ENCODE measurements at places on chromosomes 5 and 9.

- DNase-seq, result no peak
These were observed 498.8 kb downstream of the KIF4B start for GRCh38 chr5:155512329-155512728.

GRCh38 chr5:89628876-89629635 is 746.1 kb upstream of the MEF2C start:
- DNase-seq, result no peak

DNA sequence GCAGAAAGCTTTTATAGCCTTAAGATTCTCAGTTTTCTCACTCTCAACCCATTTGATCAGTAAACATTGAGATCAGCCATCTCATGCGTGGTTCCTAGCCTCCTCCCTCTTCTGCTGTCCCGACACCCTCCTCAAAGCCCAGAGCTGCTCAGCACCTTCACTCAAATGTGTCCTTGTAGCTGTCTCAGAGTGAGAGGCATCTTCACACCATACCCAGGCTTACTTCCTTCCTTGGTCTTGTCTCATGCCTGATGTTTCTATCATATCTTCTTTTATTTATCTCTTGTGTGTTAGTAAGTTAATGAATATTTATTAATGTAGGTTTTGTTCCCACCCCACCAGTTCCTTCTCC is 72.4 kb upstream of the SNX2 start:
- DNase-seq, result no peak

- DNase-seq, result no peak
These were observed 41.9 kb downstream of the GLRX start for GRCh38 chr5:95780597-95780996.

- no peak for DNase-seq
These were observed 241.6 kb downstream of the SYK start for GRCh38 chr9:91043056-91043810.

- no peak for DNase-seq
These were observed 348.2 kb downstream of the ZSWIM6 start for GRCh38 chr5:61680247-61680646.

GRCh38 chr5:62650197-62650596 is 71.6 kb downstream of the LRRC70 start:
- DNase-seq, result no peak

DNA sequence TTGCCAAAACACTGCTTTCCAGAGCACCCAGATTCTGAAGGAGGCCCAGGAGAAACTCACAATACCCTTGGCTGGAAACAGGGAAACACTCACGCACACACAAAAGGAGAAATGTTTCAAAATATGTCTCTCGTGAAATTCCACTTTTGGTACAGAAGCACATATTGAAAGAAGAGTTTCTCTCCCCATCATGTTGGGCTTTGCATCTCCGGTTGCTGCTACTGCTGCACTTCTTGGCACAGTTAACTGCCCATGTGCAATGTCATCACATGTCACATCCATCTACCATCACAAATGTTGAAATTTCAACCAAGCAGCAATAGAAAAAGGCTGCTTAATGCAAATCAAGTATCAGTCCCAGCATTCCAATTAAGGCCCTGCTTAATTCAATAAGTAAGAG is 72.1 kb downstream of the ABCA1 start:
- no peak for DNase-seq

- DNase-seq, result no peak
These were observed 1.6 kb upstream of the CFAP90 start for GRCh38 chr5:7852542-7852941.

DNA sequence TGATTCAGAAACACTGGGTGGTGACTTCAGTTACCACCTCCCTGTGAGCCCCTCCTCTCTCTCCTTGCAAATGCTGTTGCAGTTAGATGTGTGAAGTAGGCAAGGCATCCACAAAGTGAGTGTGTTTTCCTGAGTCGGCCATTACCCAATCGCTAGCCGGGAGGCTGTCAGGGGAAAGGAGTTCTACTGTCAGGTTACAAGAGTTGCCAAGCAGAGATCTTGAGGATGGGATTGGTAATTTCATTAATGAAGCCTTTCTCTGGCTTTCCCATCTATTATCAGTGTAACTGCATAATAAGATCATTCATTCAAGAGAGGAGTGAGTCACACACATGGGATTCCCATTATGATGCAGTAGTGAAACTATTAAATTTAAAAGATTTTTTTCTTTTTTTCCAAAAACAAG is 106.9 kb downstream of the GLDC start:
- no peak for DNase-seq

DNA sequence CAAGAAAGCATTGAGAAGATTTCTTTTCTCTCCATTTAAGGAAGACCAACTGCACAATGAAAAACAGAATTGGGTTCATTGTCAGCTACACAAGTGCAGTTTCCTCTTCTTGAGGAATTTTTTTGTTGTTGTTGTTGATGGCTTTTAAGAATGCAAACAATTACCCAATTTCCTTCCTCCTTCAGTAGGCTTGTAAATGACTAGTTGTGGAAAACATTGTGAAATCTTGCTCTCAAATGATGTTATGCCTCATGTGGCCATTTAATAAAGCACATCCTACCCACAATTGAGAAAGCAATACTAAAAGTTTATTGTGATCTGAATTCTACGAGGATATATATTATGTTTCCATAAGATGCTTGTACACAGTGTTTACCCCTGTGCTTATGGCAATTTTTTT is 171.6 kb downstream of the FAM174A start:
- no peak for DNase-seq

DNA sequence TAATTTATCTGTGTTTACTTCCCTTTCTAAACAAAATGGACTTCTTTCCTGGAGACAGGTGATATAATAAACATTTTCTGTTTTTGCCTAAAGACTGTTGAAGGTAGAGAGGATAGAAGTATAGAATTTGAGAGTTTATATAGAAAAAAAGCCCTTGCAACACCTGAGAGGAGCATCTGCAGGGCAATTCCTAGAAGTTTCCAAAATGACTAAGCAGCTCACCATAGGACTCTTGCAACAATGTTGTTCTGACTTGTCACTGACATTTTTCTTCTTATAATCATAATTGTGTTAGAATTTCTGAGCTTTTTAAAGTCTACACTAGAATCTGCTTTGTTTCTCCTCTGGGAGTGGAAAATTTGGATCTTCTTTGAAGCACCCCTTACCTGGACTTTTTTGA is 216.8 kb downstream of the TUSC1 start:
- DNase-seq, result no peak

DNA sequence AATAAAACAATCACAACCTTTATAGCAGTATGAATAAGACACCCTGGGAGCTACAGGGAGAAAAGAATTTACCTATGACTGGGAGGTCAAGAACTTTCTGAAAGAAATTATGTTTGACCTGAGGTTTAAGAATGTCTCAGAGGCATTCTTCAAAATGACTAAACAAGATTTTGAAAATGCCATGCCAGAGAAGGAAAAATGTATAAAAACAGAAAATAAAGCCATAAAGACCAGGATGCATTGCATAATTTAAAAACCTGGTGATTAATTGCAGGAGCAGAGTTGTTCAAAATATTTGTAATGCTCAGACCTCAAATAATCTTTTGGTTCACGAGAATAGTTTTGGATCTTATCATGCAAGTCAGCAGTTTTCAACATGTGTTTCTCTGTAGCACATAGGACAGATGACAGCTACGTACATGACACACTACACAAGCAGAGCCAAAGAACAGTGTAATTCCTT is 954.7 kb upstream of the ARRDC3 start:
- DNase-seq, result no peak

DNA sequence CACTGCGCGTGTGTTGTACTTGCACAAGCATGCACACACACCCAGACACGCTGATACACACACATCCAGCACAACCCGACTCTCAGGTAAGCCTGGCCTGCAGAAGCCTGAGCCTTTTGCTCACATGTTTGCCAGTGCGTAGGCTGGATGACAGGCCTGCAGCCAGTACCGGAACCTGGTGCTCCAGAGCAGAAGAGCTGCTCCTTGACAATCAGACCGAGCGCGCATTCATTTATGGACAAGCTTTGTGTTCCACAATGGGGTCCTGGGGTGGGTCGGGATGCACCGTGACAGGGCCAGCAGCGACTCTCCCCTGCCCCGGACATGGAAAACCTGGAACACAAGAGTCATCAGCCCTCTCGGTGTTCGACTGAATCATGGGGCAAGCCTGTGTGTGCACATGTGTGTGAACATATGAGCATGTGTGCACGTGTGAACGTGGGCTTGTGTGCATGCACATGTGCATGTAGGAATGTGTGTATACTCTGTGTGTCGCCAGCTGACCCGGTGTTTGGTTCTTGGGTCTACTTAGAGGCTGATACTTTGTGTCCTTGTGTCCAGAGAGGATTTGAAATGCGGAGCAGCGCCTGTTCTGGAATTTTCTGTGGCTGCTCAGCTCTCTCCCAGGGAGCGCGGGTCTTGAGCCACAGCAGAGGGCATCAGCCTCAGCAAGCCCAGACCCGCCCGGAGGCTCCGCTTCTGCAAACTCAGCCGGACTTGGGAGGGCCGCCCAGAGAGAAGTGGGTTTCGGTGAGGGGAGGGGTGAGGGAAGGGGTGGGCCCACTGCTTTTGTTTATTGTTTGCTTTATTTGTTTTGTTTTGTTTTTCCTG is 32.2 kb downstream of the IRX4 start:
- DNase-seq, result no peak

DNA sequence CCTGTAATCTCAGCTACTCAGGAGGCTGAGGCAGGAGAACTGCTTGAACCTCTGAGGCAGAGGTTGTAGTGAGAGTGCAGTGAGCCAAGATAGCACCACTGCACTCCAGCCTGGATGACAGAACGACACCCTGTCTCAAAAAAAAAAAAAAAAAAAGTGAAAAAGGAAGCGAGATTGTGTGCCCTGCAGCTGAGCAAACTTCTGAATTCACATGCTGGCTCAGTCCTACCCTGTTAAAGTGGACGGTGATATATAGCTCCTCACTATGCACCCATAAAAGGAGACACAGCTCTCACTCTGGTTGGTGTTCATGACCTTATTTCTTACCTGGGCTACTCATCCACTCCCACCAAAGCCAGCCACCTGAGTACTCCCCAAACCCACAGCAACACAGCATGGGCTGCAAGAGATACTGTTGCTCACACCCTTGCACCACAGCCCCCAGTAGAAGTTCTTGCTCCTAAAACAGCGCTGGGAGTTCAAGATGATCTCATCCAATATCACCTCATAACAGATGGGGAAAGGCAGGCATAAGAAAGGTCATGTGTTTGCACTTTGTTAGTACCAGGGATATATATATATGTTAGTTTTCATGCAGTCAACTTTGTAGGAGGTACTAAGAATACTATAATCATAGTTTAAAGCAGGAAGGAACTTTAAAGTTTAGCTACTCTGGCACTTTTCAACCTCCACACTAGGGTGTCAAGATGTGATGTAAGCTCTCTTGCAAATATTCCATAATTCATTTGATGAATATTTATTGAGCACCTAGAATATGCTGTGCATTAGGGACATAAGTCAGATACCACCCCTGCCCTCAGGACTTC is 4.0 kb downstream of the TTLL11 start:
- DNase-seq, result no peak

DNA sequence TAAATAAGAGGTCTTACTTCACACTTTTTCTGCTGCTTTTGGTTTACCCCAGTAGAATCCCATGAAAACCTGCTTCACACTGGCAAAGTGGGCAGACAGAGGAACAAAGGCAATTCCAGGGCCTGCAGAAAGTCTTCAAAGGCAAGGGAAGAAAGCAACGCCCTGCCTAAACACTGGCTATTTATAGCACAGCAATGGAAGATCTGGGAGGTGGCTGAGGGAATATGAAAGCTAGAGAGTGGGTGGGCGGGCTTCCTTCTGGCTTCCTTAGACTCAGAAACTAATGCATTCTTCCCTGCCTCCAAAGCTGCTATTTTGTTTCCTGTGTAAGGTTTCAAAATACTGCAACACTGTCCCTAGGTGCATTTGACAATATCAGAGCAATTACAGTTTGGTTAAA is 46.8 kb downstream of the ELAVL2 start:
- no peak for DNase-seq

DNA sequence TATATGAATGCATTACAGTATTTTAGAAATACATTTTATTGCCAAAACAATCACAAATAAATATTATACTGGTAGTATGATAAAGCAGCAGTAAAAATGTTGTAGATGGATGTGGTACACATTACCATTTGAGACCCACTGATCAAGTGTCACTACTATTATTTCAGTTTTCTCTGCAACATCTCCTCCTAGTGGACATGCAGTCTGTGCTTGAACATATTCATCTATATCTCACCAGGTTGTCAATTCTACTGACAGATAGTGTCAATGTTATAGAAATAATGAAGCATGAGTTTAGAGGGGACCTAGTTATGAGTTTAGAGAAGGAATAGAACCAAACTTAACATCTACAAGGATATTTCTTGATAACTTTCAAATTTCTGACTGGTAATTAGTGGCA is 39.2 kb upstream of the ELOVL7 start:
- no peak for DNase-seq

DNA sequence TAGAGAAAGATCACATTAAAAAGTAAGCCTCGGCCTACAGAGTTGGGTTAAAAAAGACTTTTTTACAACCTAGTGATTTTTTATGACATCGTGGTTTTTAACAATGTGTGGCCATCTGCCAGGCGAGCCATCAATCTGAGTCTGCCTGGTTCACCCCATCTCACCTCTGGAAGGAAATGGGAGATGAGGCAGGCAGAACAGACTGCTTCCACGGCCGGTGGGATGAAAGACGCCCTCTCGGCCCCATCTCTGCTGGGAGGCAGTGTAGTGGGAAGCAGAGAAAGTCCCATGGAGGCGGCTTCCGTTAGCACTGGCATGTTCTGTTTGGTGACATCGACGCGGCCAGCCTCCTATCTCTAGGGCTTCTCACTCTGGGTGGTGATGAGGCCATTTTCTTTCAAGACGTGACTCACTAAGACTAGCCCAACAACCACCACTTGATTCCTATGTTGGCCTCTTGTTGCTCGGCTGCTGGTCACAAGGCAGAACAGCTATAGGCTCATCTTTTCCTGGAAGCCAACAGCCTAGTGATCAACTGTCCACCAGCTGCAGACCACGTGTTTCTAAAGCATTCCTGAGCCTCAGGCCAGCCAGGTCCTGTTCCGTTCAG is 132.4 kb upstream of the OTULINL start:
- DNase-seq, result no peak

DNA sequence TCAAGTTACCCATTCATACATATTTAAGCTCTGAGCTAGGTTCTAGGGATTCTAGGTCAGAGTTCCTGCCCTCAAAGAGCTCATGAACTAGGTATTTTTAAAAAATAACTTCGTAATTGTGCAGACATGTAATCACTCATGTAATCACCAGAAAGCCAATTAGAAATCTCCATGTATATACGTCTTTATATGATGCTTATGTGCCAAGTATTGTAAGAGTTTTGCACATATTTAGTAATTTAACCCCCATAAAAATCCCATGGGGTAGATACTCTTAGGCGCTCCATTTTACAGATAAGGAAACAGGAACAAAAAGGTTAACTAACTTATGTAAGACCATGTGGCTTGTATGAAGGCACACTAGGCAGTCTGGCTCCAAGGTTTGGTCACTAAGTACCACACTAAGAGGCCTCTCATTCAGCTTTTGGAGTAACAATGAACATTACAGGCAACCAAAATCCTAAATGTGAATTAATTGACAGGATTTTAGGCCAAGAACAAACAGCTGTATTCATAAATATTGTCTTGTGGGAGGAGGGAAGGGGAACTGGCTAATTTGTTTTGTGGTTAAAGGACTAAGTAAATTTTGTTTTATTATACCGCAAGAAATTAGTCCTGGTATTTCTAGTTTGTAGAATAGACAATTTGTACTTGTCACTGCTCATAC is 1.7 kb upstream of the OTULINL start:
- DNase-seq, result no peak

Measured in breast epithelium (tissue), 4 donors.